Osteocyte (in vitro differentiated cells): ENCODE measurements at places on chromosomes 4 and X. TPM values are rescaled to one million over a fixed set of nuclear protein-coding genes. Genes with fewer than 3 reads are reported as not detected.

Gene UGT2A1
- not detected in 2 replicates for total RNA-seq

DNA sequence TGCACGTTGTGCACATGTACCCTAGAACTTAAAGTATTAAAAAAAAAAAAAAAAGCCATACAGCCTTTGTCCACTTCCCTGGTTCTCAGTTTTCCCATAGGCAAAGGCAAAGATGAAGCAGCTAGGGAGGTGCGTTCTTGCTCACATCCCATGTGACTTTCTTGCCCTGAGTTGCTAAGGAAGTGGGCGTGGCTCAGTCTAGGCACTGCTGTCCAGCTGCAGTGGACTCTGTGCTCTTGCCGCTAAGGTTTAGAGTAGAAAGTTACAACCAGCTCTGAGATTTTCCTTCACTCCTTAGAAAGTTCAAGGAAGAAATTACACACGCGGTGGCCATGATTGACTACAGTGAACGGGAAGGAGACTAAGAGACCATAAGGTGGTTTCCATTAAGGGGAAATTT lies 144.7 kb downstream of the NAA11 start:
- no peak for DNase-seq

DNA sequence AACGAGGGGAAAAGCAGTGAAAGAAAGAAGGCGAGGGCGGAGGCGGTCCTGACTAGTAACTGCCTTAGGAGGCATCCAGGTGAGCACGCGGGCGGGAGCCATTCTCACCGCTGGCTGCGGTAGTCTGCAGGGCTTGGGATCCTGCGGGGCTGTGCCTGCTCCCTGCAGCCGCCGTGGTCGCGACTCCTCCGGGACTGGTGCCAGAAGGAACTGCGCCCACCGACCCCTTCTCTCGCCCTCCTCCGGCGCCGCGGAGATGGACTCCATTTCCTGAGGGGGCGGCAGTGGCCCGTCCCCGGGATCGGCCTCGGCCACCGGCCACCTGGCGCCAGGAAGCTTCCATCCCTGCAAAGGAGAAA lies 543 bp downstream of the NFXL1 start:
- peak; percentile 85 for DNase-seq

GRCh38 chr4:106614441-106614840 lies 245.9 kb upstream of the GIMD1 start:
- DNase-seq = no peak

- no peak for DNase-seq
Observed at GRCh38 chr4:138902705-138903104, 112.9 kb upstream of the NOCT start.
